ENCODE measurements at places on chromosomes 4 and X. TPM values are rescaled to one million over a fixed set of nuclear protein-coding genes. Genes with fewer than 3 reads are reported as not detected.

CXCL6 gene
- 1.1 TPM for total RNA-seq

GRIA3 gene
- 15.0 TPM for total RNA-seq

CENPVL1 gene
- total RNA-seq = not detected

BST1 gene
- total RNA-seq = 3.1 TPM

RNF128 gene
- 1.5 TPM for total RNA-seq

F8A3 gene
- total RNA-seq = not detected

ADGRG2 gene
- total RNA-seq = not detected

PPP4R3C gene
- total RNA-seq = not detected
